ENCODE measurements at places on chromosomes 16 and 17.

- DNase-seq: no peak
These were observed 165.1 kb downstream of the PHKB start for GRCh38 chr16:47626246-47626645.

DNA sequence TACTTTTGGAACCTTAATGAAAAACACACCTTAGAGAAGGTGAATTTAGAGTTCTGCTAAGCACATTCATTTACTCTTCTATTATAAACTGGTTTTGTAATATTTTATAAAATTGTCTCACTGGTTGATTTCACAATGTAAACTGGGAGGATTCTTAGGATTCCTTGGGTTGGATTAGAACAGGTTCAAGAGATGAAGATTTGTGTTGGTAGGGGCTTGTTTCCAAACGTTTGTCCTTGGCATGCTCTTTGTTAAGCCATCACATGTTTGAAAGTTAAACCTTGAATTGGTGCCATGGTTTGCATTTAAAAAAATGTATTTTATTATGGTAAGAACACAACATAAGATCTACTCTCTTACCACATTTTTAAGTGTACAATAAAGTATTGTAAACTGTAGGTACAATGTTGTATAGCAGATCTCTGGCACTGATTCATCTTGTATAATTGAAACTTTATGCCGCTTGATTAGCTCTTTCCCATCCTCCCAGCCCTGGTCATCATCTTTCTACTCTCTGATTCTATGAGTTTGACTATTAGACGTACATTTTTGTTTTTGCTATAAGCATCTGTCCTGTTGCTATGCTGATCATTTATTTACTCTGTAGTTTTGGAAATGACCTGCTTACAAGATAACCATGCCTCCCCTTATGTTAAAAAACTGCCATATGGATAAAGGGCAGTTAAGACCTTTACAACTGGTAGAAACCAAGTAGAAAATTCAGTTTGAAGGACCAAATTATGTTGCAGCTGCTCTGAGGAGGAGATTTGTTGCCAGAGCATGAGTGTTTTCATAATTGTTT, 9.6 kb downstream of the FTO start:
- no peak for DNase-seq

GRCh38 chr16:89146211-89147005, 25.1 kb upstream of the CDH15 start:
- DNase-seq: no peak

DNA sequence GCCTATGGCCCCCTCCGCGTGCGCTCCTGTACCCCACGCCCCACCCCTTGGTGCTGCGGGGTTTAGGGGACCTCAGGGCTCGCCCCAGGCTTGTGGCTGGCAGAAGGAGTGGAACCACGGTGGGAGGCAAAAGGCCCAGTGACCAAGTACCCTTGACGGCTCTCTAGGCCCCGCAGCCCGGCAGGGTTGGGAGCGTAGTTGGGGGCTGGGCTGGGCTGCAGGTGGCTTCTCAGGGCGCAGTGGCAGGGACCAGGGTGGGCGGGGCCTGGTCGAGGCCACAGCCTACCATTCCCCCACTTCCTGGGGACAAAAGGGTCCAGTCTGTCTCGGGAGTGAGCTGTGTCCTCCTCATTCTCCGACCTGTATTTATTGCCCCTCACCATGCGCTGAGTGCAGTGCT, 124.9 kb downstream of the RBFOX3 start:
- no peak for DNase-seq

DNA sequence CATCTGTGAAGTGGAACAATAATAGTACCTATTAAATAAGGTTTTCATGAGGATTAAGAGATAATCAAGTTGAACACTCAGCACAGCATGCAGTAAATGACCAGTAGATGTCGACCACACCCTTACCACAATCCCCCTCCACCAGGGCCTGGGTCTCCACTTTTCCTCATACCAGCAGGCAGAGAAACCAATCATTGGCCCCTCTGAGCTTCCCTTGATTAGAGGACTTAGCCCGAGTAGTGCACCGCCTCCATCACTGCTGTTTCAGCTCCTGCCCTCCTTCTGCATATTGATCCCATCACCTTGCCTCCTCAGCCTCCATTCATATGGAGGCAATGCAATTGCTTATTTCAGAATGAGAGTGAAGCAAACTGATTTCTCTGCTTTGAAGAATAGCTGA, 96.5 kb upstream of the CDH11 start:
- no peak for DNase-seq

- DNase-seq: no peak
These were observed 11.7 kb upstream of the SLC38A8 start for GRCh38 chr16:84054271-84054670.

GRCh38 chr17:78789149-78789662, 7.1 kb upstream of the CYTH1 start:
- DNase-seq: no peak

DNA sequence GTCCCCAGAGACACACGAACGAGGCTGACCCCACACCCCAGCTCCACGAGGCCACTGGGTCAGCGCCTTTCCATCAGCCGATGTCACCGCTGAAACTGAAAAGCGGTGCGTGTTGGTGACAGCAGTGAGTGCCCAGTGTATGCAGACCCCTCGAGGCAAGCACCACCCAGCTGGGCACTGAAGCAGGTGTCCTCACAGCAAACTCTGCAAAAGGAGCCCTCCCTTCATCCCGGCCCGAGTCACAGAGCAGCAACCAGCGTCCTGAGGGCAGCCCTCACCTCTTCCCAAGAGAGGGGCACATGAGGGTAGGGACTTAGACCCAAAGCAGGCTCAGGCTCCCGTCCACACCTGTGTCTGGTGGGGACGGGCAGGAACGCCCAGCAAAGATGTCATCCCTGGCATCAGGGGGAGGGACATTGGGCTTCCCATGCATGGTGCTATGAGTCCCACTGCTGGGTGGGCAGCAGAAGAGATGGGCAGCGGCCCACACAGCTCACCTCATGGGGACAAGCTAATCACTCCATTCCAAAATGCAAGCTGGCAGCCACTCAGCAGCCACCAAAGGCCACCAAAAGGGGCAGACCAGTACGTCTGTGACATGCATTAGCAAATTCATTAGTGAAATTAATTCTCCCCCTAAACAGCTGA, 49.2 kb downstream of the RBFOX3 start:
- DNase-seq: no peak

DNA sequence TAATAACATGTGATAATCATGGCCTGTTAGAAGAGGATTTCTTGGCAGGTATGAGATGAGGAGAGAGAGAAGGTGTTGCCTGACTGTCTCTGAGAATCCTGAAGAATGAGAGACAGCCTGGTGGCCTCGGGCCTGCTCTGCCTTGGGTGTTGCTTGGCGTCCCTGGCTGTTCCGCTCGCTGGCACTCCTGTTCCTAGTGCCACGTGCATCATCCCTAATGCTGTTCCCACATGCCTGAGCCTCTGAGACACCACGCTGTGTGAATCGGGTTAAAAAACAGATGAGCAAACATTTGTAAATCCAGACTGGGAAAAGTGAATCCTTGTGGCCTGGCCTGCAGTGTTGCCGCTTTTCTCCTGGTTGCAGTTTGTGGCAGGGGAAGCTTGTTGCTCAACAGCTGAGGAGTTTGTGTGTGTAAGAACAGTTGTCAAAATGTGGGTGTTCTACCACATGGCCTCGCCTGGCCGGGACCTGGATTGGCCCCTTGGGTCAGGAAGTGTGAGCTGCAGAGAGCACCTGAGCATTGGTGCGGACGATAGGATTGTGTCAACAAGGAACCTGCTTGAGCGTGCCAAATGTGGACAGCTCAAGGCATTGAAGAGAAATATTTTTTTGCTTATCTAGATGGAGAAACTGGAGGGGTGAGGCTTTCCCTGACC, 22.0 kb downstream of the UBN1 start:
- DNase-seq: no peak

GRCh38 chr16:85835956-85836705, 36.6 kb downstream of the COX4I1 start:
- no peak for DNase-seq

DNA sequence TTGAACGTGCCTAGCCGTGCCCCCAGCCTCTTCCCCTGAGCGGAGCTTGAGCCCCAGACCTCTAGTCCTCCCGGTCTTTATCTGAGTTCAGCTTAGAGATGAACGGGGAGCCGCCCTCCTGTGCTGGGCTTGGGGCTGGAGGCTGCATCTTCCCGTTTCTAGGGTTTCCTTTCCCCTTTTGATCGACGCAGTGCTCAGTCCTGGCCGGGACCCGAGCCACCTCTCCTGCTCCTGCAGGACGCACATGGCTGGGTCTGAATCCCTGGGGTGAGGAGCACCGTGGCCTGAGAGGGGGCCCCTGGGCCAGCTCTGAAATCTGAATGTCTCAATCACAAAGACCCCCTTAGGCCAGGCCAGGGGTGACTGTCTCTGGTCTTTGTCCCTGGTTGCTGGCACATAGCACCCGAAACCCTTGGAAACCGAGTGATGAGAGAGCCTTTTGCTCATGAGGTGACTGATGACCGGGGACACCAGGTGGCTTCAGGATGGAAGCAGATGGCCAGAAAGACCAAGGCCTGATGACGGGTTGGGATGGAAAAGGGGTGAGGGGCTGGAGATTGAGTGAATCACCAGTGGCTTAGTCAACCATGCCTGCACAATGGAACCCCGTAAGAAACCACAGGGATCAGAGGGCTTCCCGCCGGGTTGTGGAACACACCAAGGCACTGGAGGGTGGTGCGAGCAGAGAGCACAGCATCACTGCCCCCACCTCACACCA, 724 bp downstream of the GAA start:
- no peak for DNase-seq

GRCh38 chr17:50267074-50267841, 7.0 kb upstream of the TMEM92 start:
- DNase-seq: no peak

DNA sequence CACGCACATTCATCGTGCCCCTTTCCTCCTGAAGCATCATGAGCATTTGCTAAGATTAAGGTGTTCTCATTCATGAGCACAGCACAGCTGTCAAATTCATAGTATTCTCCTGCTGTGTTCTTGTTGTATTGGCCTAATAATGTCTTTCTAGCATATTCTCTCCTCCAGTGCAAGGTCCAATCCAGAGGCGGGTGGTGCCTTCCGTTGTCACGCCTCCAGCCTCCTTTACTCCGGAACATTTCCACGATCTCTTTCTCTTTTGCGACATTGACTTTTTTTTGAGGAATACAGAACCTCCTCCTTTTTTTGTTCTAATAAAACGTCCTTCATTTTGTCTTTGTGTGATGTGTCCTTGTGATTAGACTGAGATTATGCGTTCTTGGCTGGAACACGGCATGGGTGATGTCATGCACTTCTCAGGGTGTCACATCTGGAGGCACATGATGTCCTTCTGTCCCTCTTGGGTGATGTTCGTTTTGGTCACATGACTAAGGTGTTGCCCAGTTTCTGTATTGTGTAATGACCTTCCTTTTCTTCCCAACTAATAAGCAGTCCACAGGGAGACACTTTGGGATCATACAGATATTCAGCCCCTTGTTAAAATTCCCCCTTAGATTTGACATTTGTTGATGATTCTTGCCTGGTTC, 66.3 kb downstream of the CLEC16A start:
- no peak for DNase-seq

GRCh38 chr17:1169221-1169928, 10.4 kb downstream of the ABR start:
- DNase-seq: no peak
